Left colon (tissue), 2 donors: ENCODE measurements at places on chromosomes 5 and 9.

GRCh38 chr5:59873113-59873512 is 20.4 kb downstream of the PDE4D start:
- DNase-seq = no peak

- no peak for DNase-seq
Observed at GRCh38 chr5:16926417-16926816, 9.7 kb downstream of the MYO10 start.

- DNase-seq = no peak
Observed at GRCh38 chr9:137531099-137531765, 19.0 kb downstream of the PNPLA7 start.

DNA sequence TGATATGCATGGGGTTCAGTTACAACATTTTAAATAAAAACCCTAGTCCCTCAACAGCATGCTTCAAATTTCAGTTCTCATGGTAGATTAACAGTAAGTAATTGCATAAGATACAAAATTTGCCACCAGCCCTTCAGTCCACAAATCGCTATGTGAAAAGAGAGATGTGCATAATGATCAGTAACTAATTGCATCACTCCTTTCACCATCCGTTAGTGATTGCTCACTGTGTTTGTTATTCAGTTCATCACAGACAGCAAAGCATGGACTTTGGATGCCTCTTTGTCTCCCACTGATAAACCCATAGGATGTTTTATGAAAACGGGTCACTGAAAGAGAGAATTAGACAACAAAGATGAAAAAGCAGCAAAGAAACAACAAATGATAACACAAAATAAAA is 103.2 kb downstream of the MCTP1 start:
- DNase-seq = no peak

DNA sequence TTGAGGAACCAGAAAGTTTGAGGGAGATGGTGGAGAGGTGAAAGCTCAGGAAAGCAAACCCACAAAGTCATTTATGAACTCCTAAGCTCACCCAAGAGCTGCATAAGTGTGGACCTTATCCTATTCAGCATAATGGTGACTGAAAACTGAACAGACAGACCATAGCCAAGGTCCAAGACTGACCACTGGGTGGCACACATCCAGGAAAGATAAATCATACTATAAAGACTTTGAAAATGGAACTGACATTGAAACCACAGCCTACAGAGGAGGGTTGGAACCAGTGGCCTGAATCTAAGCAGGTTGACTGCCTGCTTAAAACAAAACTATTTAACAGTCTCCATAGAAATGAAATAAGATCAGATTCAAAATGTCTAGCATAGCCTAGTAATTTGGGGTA is 121.0 kb upstream of the RGS7BP start:
- no peak for DNase-seq

- no peak for DNase-seq
Observed at GRCh38 chr5:139162448-139162847, 35.7 kb downstream of the SIL1 start.

GRCh38 chr5:105885266-105885665 is 1785.5 kb downstream of the EFNA5 start:
- no peak for DNase-seq

GRCh38 chr5:133796186-133796585 is 172.2 kb downstream of the C5orf15 start:
- no peak for DNase-seq

DNA sequence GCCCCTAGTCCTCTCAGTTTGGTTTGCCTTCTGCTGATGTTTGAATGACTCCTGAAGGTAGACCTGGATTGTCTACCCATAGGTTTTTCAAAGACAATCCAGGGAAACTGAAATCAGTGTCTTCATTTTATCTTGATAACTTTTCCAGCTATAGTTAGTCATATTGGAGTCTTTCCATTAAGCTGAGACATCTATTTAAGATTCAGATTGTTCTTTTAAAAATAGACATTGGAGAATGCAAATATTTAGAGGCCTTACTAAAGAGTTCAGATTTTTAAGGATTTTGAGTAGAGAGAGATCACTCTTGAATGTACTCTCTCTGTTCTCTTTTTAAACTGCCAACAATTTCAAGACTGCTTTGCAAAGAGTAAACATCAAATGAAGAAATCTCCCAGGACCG is 69.1 kb downstream of the GDNF start:
- DNase-seq = no peak

- DNase-seq = no peak
Observed at GRCh38 chr5:176719113-176719739, 71.9 kb downstream of the TSPAN17 start.

DNA sequence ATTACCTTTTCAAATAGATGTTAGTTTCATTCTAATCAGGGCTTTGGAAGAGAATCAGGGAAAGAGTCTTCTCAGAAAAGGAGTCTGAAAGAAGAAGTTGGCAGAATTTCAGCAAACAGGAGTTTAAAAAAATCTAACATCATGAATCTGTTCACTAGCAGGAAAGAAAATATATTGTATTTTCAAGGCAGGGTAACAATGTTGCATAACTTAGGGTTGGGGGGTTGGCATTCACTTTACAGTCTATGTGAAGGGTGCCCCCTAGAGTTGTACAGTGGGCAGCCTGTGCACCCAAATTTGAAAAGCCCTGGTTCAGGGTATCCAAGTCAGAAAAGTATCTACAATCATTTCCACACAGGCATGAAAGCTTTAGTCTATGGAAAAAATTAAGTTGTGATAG is 348.4 kb upstream of the SLC30A5 start:
- no peak for DNase-seq

DNA sequence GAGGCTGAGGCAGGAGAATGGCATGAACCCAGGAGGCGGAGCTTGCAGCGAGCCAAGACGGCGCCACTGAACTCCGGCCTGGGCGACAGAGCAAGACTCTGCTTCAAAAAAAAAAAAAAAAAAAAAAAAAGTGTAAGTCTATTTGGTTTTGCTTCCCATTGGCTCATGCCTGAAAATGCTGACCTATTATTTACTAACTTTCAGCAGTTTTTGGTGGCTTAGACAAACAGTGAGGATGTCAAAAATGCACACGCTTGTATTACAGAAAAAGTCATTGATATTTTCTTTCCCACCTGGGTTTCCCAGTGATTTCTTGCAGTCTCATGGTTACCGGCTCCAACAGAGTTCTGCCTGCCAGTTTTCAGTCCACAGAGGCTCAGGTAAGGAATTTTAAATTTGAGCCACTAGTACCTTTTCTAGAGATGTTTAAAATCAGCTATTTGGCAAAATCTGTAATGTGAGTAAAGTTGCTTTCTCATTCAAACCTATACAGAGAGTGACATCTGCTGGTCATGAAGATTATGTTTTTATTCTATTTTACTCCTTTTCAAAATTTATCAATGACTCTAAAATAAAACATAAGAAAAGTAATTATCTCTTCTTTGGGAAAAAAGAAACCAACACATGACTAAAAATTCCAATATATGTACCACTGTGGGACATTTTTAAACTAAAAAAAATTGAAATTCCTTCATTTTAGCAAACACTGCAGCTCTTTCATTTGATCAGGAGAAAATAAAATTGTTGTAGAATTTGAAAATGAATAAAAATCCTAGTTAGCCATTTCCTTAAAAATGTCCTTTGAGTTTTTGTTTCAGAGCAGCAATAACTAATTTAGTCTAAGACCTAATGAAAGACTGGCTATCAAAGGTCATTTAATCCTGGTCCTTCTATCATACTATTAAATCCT is 8.8 kb downstream of the FAM200C start:
- DNase-seq = no peak

DNA sequence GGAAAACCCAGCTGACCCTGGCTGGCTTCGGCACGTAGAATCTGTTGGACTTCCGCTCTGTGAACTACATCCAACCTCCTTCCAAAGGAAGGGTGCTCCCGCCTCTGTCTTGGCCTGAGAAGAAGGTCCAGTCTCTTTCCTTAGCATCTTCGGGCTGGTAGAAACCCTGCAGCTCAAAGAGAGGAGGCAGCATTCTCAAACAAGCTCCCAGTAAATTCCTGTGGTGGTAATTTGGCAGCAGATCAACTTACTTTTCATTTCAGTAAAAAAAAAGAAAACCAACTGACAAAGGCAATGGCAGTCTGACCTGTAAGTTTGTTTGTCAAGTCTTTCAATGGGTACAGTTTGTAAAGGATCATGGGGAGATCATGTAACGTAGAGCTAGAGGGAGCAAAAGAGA is 176.7 kb downstream of the MED10 start:
- DNase-seq = no peak

- DNase-seq = no peak
Observed at GRCh38 chr9:88481933-88482332, 53.0 kb upstream of the NXNL2 start.
